ENCODE measurements at places on chromosomes 7 and 10. TPM values are rescaled to one million over a fixed set of nuclear protein-coding genes. Genes with fewer than 3 reads are reported as not detected.

- peak overlapping the region; percentile 43 for H3K27ac ChIP-seq
- no peaks in the 10 kb centered on the region for H3K27me3 ChIP-seq
- H3K4me3 ChIP-seq = peak overlapping the region; percentile 8
- no peaks in the 10 kb centered on the region for H3K36me3 ChIP-seq
- peaks cover 11% of the 10 kb centered on the region for H3K4me1 ChIP-seq
These were observed 125.9 kb upstream of the FZD8 start for GRCh38 chr10:35768011-35768410.

DNA sequence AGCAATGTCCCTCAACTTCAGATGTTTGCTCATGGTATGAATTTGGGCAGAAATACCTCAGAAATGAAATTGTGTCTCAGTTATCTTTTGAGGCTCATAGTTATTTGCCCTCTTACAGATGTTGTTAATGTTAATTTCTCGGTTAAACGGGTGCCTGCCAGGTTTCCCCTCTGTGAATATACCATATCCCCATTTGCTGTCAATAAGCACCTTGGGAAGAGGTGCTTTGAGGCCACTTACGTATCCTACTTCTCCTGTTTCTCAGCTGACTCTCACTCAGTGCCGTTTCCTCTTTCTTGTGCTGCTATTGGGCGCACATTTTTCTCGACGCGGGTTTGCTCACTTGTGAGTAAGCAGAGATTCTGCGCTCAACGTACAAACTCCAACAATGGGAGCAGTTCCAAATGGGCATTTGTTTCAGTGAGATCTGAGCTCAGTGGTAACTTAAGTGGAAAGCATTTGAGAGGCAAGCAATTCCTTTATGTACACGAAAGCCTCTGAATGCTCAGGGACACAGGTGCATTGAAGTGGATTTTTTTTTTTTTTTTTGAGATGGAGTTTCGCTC is 34.8 kb upstream of the JAKMIP3 start:
- H3K36me3 ChIP-seq = no peaks in the 10 kb centered on the region
- H3K4me1 ChIP-seq = no peaks in the 10 kb centered on the region
- H3K27me3 ChIP-seq = peaks cover 48% of the 10 kb centered on the region
- DNase-seq = no peak
- H3K27ac ChIP-seq = no peak overlapping the region

GRCh38 chr7:132793474-132793873 is 217.2 kb upstream of the PLXNA4 start:
- no peak for DNase-seq
- H3K27me3 ChIP-seq = no peaks in the 10 kb centered on the region
- no peaks in the 10 kb centered on the region for H3K36me3 ChIP-seq
- peaks cover 7% of the 10 kb centered on the region for H3K4me1 ChIP-seq
- H3K4me3 ChIP-seq = no peak overlapping the region

- DNase-seq = no peak
- no peaks in the 10 kb centered on the region for H3K36me3 ChIP-seq
- H3K27me3 ChIP-seq = peaks cover 26% of the 10 kb centered on the region
- H3K27ac ChIP-seq = no peak overlapping the region
- no peak overlapping the region for H3K4me3 ChIP-seq
These were observed 68.9 kb downstream of the NEURL1 start for GRCh38 chr10:103562383-103562782.

DNA sequence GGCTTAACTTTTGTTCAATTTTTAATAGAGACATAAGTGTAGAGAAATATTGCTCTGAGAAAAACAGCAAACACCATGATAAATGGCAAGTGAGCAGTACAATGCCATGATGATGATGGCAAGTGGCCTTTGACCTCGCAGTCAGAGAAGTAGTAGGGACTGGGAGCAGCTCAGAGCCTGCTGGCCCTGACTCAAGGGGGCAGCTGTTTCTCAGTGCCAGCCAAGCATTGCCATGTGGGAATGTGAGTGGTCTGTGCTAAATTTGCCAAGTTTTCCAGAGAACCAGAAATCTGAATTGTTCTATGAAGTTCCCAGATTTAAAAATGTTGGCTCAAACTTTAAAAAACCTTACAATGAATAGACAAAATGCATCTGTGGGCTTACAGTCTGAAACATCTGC is 187.9 kb downstream of the BICC1 start:
- 0 out of 2 replicates have a peak, but pooled peaks cover under 1% of the 10 kb centered on the region for H3K36me3 ChIP-seq
- H3K27ac ChIP-seq = peak overlapping the region; percentile 90
- no peaks in the 10 kb centered on the region for H3K27me3 ChIP-seq
- H3K4me1 ChIP-seq = peaks cover 75% of the 10 kb centered on the region
- no peak overlapping the region for H3K4me3 ChIP-seq
- peak; percentile 23 for DNase-seq

Gene AKR1D1
- total RNA-seq = not detected

DNA sequence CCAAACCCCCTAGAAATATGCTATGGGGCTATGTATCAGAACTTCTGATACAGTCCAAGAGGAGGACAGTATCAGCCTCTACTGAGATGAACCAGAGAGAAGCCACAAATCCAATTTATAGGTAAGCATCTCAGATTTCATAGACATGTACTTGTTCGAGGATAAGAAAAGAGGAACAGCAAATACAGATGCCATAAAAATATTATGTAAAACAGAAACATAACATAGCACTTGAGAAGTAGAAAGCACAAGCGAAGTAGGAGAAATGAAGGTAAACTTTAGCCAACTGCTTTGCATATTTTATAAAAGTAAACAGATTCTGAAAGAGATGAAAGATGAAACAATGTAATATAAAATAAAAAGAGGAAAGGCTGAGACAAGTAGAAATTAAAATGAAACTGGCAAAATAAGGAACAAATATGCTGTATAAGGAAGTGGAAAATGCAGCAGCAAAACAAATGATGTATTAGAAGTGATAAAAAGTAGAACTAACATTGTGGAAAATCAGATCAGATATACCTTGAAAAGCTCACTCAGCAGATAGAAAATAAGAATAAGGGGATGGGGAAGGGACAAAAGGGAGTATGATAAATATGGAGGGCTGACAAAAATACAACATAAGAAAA is 135.1 kb downstream of the SKAP2 start:
- no peak overlapping the region for H3K4me3 ChIP-seq
- no peaks in the 10 kb centered on the region for H3K36me3 ChIP-seq
- H3K4me1 ChIP-seq = no peaks in the 10 kb centered on the region

Gene CRHR2
- total RNA-seq = not detected

Gene CH25H
- 34.9 TPM for total RNA-seq

GRCh38 chr10:102814873-102815661 is 22.1 kb downstream of the CYP17A1 start:
- no peaks in the 10 kb centered on the region for H3K27me3 ChIP-seq
- peaks cover 33% of the 10 kb centered on the region for H3K36me3 ChIP-seq
- H3K4me3 ChIP-seq = no peak overlapping the region
- peak overlapping the region; percentile 90 for H3K27ac ChIP-seq
- peak; percentile 68 for DNase-seq

GRCh38 chr10:118234683-118235082 is 107.4 kb downstream of the FAM204A start:
- H3K27me3 ChIP-seq = no peaks in the 10 kb centered on the region
- H3K4me1 ChIP-seq = peaks cover 11% of the 10 kb centered on the region
- DNase-seq = no peak
- no peak overlapping the region for H3K27ac ChIP-seq

Gene RAMP3
- total RNA-seq = not detected

Gene CFTR
- not detected for total RNA-seq
